ENCODE measurements at places on chromosomes 3 and 15.

GRCh38 chr3:12898290-12898964 lies 57.1 kb upstream of the RPL32 start:
- no peak for DNase-seq

DNA sequence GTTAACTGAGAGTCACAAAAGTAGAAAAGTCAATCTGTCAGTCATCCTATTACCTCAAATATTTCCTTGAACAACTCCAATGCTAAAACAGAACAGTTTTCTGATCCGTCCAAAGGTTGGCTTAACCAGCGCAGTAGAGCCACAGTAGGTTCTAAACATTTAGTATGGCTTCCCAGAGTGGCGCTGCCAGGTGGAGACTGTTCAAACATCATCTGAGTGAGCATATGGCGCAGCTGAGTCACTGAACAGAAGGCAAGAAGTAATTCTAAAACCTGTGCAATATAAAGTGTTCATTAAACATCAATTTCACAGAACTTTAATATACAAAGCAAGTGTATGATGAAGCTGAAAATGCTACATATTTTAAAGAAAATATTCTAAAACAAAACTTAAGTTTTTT lies 19.9 kb downstream of the CIP2A start:
- no peak for DNase-seq

- no peak for DNase-seq
Measured at GRCh38 chr3:15220661-15221060, 14.6 kb downstream of the CAPN7 start.

DNA sequence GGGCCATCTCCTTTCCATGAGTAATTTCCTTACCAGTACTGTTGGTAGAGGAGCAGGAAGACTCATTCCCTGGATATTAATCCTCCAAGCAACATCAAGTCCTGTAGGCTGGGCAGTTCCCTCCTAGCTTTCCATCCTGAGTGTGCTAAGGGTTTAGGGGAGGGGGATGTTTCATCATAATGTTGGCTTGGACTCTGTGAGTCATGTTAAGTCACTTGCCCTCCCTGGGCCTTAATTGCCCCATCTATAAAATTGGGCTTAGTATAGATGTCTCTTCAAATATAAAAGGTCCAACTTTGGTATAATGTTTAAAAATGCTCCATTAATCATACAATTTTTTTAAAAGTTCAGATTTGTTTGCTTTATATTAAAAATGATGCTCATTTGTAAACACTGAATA lies 52.7 kb downstream of the TLE3 start:
- DNase-seq, result no peak

DNA sequence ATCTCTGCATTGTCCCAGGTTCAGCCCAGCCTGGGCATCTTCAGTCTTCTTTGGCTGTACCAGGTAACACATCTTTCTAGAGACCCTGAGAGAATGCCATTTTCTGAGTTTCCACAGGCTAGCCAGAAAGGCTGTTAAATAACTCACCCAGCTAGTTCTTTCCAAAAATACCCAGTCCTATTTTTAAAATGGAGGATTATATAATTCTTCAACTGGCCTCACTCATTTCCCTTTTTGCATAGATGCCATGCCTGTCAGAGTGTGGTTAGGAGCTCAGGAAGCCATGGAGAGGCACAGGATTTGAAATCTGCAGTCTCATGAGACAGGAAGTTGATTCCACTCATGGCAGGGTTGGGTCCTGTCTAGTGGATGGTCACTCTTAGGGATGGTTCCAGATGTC lies 39.8 kb downstream of the CEMIP start:
- no peak for DNase-seq

- no peak for DNase-seq
Measured at GRCh38 chr3:55333046-55333445, 154.1 kb downstream of the WNT5A start.

DNA sequence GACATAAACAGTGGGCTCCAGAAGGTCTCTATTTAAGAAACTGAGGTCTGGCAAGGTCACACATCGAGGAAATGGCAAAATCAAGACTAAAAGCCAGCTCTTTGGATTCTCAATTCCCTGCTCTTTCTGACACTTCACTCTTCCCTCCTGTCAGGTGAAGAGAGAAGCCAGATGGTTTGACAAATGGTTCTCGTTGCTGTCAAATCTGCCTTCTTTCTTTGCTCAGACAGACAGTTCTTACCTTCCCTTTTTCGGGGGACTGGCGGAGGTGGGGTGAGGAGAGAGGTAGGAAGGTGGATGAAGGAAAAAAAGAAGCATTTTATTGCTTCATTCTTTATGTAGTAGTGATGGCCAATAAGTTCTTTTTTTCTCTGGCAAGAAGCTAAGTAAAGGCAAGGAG lies 133.4 kb downstream of the LPP start:
- no peak for DNase-seq

DNA sequence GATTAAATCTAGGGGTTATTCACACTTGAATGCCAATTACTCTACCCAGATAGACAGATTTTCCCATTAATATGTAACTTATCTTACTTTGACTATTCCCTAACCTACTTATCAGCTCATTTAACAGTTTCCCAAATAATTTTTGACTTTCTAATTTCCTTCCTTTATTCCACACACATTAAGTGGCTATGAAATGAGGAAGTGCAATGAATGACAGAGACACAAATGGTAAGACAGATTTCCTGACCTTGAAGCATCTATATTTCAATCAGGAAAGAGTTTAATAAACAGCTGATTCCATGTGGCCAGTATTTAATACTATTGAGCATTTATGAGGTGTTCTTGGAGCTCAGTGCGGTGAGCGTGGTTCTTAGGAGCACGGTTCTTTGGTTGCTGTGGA lies 78.8 kb downstream of the SLC7A14 start:
- DNase-seq, result no peak

DNA sequence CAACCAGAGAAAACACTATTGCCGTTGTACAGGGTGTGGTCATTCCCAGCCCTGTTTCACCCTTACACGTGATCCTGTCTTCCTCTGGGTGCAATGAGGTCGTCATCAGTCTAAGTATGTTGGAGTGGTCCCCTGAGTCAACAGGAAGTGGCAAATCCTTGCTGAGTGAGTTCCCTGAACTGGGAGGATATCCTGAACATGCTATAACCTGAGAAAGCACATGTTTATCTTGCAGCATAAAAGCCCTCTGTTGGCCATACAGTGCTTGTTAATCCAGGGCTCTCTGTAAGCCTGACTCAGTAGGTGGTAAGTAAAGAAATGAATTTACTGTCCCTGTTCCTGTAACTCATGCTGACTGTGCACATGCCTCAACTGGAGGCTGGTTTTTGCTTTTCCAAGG lies 477.8 kb upstream of the RGMA start:
- no peak for DNase-seq

- DNase-seq, result no peak
Measured at GRCh38 chr3:40968666-40969065, 230.6 kb upstream of the CTNNB1 start.

- no peak for DNase-seq
Measured at GRCh38 chr3:152264378-152264777, 4.4 kb upstream of the MBNL1 start.

- DNase-seq, result no peak
Measured at GRCh38 chr3:6248528-6248927, 612.4 kb upstream of the GRM7 start.

DNA sequence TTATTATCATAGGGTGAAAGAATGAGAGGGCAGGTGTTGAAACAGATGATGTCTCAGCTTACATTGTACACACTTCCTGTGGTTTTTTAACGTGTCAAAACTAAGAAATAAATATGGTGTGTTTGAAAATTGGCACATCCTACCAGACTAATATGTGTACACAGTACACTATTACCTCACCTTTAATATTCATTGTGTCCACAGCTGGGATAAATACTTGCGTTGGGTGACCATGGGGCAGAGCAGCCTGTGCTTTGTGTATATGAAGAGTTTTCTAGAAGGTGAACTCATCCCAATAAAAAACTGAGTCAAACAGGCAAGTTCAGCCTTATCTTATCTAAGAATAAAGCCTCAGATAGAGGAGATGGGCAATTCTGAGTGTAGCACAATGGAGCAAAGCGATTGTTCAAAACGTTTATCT lies 17.3 kb downstream of the SUCNR1 start:
- DNase-seq, result no peak

- DNase-seq, result no peak
Measured at GRCh38 chr3:186476541-186476940, 67.6 kb downstream of the CRYGS start.

GRCh38 chr3:193822492-193823212 lies 229.6 kb downstream of the OPA1 start:
- no peak for DNase-seq

DNA sequence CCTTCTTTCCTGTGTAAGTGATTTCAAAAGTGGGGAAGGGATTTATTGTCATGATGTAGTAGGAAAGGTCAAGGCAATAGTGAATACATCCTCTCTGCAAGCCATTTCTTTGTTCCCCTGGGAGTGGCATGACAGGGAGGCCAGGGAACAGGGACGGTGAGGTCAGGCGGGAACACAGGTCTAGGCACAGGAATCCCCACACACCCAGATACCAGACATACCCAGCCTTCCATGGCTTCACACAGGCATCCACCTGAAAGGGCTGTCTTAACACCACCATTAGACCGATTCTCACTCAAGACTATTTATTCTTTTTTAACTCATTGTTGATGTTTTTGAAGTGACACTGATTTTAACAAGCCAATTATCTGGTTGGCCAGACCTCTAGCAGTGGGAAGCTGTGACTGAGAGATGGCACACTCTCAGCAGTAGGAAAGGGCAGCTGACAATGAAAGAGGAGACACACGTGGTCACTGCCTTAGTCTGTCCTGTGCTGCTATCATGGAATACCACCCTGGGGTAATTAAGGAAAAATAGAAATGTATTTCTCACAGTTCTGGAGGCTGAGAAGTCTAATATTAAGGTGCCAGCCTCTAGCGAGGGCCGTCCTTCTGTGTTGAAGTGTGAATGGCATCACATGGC lies 74.6 kb upstream of the MYZAP start:
- no peak for DNase-seq

GRCh38 chr3:149188494-149188893 lies 33.1 kb downstream of the CP start:
- DNase-seq, result no peak

DNA sequence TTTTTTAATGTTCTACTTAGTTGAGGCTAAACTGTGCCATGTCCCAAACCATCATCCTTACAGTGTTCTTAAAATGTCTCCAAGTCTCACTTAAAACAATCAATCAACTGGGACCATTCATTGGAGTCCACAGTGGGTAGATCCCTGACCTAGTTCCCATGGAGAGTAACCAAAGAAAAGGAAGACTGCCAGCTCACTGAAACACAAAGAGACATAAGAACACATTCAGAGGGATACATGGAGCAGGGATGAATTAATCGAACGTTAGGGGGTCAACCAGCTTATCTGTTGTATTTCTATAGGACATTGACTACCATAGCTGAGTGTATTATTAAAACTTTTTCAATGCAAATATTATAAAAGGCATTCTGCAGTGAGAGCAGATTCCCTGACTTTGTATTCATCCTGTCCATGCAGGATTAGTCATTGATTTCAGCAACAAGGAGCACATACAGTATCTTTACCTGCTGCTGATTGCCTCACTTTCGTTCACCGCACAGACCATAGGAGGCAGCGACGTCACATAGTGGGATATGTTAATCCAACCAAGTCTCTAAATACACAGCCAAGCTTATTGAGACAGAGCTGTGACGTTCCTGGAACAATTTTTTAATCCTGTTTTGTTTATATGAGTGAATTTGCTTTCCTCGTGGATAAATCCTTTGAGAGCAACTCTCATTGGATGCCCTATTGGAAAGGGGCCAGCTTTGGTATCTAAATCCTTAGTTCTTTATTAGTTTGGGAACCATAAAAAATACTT lies 364.9 kb upstream of the RBMS3 start:
- DNase-seq, result no peak

DNA sequence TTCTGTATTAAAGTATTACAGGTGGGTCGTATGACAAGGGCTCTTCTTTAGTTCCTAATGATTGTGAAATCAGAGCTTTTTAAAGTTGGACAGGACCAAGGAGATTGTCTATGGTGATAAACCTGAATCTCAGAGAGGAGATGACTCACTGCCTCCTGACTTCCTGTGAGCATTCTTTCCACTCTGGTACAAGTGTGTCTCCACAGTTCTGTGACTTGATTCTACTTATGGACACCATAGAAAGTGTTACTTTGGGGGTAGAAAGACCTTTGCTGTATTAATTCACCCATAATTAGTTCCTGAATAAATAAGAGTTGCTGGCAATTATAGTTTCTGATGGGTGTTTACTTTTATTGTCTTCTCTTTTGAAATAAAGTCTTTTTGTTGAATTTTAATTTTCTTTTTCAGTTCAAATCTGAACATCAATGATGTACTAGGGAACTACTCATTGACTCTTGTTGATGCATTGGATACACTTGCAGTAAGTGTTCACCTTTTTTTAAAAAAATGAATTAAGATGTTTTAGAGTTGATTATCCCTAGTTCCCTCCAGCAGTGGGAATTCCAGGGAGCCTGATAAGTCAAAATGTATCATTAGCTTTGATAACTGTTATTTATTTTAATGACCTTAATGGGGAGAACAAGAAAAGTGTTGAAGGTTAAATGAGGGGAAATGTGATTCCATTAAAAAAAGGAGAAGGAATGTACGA lies 7.4 kb downstream of the EDEM1 start:
- DNase-seq, result no peak

GRCh38 chr15:34085746-34086145 lies 15.9 kb downstream of the EMC7 start:
- no peak for DNase-seq

- DNase-seq, result no peak
Measured at GRCh38 chr3:171251835-171252234, 208.4 kb downstream of the TNIK start.
